MCF 10A (cell line): ENCODE measurements at places on chromosomes 13 and 19.

DNA sequence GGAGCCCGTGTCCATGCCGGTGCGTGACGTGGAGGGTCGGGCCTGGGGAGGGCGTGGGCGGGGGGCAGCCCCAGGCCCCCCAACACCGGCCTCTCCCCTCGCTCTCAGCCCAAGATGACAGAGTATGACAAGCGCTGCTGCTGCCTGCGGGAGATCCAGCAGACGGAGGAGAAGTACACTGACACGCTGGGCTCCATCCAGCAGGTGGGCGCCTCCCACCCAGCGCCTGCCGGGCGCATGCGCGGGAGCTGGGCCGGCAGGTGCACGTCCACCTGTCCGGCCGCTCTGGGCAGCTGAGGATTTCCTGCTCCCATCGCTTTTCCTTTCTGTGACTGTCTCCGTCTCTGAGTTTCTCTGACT, 49.8 kb downstream of the VAV1 start:
- DNase-seq, result no peak

DNA sequence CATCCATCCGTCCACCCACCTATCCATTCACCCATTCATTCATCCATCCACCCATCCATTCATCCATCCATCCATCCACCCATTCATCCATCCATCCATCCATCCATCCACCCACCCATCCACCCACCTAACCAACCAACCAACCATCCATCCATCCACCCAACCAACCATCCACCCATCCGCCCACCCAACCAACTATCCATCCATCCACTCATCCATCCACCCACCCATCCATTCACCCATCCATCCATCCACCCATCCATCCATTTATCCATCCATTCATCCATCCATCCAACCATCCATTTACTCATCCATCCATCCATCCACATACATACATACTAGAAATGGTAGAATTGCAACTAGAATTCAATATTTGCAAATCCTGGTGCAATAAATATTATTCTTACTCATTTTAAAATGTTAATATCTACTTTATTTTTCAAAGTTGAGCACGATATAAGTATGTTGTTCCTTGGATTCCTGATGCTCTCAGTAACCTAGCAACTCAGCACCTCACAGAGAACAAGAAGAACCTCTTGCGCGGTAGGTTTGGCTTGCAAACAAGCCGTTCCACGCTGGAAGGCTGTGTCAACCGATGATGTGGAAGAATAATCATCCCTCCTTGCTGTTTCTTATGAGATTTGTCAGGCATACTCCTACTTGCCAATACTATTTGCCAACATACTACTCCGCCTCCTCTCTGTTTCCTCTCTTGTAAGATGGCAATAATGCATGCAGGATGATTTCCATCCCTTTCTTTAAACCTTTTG, 111.7 kb downstream of the GNG7 start:
- DNase-seq, result no peak

GRCh38 chr19:18231775-18232174, 5.5 kb upstream of the PDE4C start:
- no peak for DNase-seq

DNA sequence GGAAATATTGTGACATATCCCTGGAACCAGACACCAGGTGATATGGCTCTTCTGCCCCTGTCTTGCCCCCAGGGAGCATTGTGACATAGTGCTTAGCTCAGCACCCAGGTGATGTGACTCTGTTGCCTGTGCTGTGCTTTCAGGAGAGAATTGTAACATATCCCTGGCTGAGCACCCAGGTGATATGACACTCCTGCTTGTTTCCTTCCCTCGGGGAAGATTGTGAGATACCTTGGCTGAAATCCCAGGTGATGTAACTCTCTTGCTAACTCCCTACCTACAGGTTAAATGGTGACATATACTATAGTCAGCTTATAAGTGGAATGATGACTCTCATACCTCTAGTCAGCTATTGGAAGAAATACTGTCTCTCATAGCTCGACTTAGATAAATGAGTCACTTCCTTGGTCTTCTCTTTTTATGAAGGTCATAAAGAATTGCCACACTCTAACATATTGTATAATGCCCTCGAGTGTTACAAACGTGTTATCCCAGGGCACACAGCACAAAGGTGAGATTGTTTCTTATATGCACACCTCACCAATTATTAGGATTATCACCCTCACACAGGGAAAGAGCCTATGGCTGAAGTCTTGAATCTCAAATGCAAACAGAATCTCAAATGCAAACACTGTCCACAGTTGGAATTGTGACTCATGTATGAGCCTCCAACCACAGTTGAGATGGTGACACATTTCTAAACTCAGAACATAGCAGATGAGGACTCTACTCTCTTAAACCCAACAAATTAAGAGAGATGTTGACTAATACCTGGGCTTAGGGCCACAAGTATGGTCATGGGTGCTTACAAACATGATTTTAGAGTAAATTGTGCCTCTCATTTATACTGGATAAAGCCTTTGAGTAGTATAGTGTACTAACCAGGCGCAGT, 32.7 kb upstream of the ZNF254 start:
- peak; percentile 96 for DNase-seq

GRCh38 chr13:113561417-113562084, 23.0 kb upstream of the TFDP1 start:
- no peak for DNase-seq
